ENCODE measurements at places on chromosomes 2 and 18.
A peak's percentile ranks its signal among the peaks of the same experiment; 100 is the strongest.

- DNase-seq: no peak
Measured at GRCh38 chr18:31801078-31801477, 40.4 kb upstream of the SLC25A52 start.

DNA sequence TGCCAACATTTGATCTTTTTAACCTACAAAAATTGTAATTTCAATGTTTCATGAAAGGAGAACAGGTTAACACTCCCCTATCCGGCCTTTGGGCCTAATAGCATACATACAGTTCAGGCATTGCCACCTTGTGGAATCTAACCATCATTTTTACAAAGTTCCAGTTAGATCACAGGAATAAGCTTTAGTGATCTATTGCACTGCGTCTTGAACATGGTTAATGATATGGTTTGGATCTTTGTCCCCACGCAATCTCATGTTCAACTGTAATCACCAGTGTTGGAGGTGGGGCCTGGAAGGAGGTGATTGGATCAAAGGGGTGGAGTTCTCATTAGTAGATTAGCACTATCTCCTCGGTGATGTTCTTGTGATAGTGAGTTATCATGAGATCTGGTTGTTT, 58.2 kb upstream of the NEUROD1 start:
- DNase-seq: no peak

GRCh38 chr18:43705850-43706249, 428.6 kb upstream of the SYT4 start:
- no peak for DNase-seq

DNA sequence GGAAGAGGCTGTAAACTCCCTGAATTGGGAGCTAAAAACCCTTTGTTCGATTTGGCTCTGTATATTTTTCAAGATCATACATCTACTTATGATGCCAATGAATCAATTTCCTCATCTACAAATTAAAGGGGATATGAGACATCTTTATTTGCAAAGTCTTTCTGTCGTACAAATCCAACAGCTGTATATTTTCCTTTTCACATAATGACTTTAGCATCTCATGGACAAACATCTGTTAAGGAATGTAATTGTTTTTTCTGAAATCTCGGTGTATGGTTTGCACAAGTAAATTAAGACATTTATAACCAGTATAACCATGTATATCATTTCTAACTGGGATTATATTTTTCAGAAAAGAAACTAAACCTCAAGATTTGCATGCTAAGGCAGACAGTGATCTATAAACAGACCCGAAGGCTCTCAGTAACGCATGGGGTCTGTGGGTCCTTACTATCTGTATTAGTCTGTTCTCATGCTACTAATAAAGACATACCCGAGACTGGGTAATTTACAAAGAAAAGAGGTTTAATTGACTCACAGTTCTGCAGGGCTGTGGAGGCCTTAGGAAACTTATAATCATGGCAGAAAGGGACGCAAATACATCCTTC, 130.8 kb downstream of the SLC8A1 start:
- DNase-seq: no peak

DNA sequence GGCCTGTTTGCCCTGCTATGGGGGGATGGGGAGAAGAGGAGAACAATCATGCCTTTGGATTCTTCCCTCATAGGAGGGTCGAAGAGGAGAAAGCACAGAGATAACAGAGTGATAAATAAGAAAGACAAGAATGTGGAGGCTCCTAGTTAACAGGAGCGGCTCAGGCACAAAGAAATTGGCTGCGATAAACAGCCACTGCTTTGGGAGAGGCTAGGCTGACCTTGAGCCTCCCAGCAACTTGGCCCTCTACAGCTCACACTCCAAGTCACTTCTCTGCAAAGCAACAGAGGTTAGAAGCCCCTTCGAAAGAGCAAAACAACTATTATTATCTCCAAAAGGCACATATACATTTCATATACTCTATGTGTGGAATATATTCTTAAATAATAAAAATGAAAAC, 69.5 kb downstream of the ZBTB7C start:
- DNase-seq: no peak

DNA sequence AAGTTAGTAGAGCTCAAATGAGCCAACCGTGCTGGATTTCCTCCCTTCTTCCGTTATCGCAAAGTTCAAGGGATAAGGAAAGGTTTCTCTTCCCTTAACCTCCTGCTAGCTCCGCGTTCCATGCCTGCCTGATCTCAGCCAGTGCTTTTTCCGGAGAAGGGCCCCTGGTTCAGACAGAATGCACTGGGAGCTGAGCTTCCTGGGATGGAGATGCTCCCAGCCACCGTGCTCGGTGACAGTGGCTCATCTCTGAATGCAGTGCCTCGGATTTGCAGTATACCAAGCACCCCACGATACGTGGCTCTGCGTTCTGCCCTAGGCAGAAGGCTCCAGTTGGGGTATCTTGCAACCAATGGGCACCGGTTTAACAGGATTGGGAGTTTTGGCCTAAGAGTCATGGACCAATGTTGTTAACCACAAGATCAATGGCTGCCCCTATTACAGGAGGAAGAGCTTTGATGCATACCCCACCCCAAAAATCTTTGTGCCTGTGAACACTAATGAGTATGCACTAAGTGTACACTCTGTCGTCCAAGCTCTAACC, 876 bp downstream of the CNTNAP5 start:
- DNase-seq: no peak

DNA sequence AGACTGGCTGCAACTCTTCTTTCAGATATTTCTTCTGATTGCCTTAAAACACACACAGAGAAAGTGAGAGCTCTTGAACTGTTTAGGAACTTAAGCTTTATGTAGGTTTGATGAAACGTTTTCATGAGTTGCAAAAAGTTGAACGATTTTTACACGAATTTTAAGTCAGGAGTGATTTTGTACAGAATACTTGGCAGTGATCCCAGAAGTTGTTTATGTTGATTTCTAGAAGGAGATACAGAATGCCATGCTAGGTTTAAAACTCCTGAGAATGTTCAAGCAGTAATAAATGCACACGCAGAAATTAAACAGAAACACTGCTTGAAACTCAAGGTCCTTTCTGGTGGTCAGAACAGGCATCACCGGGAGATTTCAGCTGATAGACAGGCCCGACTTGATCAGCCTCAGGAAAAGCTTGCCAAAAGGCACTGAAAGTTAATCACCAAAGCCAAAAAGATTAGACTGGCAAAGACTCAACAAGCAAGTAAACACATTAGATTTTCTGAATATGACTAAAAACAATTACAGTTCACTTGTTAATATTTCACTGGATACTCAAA, 123.1 kb downstream of the SOCS6 start:
- no peak for DNase-seq

GRCh38 chr18:79645291-79645983, 34.2 kb upstream of the CTDP1 start:
- DNase-seq: no peak

- DNase-seq: no peak
Measured at GRCh38 chr2:40130251-40130994, 321.5 kb downstream of the SLC8A1 start.

GRCh38 chr2:99507937-99508818, 18.4 kb upstream of the REV1 start:
- DNase-seq: no peak

DNA sequence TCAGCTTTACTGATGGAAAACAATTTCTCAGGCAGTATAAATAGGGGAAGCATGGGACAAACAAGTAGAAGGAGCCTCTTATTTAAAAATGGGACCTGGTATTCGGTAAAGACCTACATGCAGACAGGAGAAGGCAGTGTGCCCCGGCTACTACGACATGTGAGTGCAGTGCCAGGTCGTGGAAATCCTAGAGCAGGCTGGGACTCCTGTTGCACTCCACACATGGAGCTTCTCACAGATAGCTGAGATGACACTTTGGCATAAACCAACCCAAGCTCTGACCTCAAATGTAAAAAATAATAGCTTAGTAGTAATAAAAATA, 885 bp upstream of the DSEL start:
- no peak for DNase-seq

- DNase-seq: no peak
Measured at GRCh38 chr18:47191961-47192360, 15.8 kb upstream of the IER3IP1 start.

- DNase-seq: no peak
Measured at GRCh38 chr18:46246101-46246500, 141.9 kb downstream of the HAUS1 start.

GRCh38 chr2:38708900-38709566, 42.1 kb downstream of the SRSF7 start:
- no peak for DNase-seq

DNA sequence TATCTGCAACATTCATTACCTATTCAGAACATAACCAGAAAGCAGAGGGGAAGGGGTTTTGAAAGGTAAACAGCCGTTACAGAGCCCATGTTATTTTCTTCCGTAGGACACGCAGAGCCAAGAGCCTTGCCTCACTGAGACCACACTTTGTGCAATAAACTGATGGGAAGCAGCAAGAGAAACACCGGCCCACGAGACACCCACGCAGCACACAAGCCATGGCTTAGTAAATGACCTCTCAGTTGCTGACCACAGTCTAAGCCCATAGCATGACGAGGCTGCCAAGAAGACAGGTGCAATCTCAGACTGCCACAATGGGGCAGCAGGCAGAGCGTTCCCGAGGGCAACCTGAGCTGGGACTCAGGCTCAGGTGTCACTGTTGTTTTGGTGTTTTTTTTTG, 59.6 kb downstream of the CABYR start:
- DNase-seq: no peak

- DNase-seq: no peak
Measured at GRCh38 chr2:174729797-174730697, 34.2 kb downstream of the CHRNA1 start.

GRCh38 chr2:17539611-17540092, 844 bp upstream of the VSNL1 start:
- DNase-seq: no peak

GRCh38 chr2:207352978-207353671, 176.6 kb upstream of the CREB1 start:
- DNase-seq: no peak

DNA sequence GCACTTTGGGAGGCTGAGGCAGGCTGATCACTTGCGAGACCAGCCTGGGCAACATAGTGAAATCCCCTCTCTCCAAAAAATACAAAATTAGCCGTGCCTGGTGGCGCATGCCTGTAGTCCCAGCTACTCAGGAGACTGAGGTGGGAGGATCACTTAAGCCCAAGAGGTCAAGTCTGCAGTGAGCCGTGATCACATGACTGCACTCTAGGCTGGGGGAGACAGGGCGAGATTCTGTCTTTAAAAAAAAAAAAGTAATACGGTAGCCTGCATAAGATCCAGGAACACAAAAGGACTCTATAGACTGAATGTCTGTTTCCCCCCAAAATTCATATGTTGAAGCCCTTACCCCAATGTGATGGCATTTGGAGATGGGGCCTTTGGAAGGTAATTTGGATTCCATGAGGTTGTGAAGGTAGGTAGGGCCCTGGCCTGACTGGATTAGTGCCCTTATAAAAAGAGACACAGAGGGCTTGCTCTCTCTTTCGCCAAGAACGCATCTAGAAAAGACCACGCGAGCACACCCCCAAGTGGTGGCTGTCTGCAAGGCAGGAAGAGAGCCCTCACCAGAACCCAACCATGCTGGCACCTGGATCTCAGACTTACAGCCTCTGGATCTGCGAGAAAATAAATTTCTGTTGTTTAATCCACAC, 17.0 kb downstream of the MBOAT2 start:
- no peak for DNase-seq

GRCh38 chr2:196088203-196088602, 19.6 kb upstream of the DNAH7 start:
- DNase-seq: no peak

DNA sequence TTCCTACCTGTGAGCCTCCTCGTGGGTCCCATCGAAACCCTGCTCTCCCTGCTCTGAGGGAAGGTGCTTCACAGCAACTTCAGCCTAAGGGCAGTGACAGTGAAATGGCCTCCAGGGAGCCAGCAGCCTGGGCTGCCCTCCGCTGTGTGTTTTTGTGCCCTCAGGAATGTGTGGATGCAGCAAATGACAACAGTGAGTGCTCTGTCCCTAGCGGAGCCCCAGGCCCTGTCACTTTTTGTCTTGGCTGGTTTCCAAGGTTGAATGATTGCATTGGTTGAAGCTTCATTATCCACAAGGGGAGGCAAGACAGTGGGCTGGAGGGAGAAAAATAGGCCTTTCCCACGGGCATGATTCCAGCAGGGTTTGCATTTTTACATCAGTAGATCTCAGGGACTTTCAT, 42.9 kb downstream of the STON1 start:
- DNase-seq: no peak

GRCh38 chr18:41829647-41830516, 125.2 kb upstream of the PIK3C3 start:
- no peak for DNase-seq

- no peak for DNase-seq
Measured at GRCh38 chr2:1697601-1698000, 46.7 kb downstream of the PXDN start.

- DNase-seq: no peak
Measured at GRCh38 chr2:8469709-8470493, 212.0 kb upstream of the ID2 start.

DNA sequence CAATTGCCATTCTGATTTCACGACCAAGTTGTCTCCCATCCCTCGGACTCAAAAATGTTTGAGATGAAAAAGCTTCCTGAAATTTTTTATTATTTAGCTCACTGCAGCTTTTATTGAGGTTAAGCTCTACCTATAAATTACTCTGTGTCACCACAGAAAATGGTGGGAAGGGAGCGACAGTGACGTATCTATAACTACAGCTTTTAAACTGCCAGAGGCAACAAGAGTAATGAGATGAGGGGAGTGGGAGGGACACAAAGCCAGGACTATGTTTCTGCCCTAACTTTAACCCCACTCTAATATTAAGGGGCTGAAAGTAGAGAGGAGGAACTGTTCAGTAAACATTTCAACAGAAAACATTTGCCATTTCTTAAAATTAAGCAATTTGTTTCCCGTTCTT, 37.4 kb downstream of the SMAD2 start:
- DNase-seq: no peak

GRCh38 chr2:33500177-33500576, 23.7 kb downstream of the RASGRP3 start:
- DNase-seq: no peak

GRCh38 chr18:55353806-55354205, 234.2 kb downstream of the TCF4 start:
- DNase-seq: no peak

GRCh38 chr2:219218217-219218731, 484 bp downstream of the ABCB6 start:
- DNase-seq: peak; percentile 92

GRCh38 chr2:133204421-133204820, 363.8 kb downstream of the NCKAP5 start:
- no peak for DNase-seq

GRCh38 chr2:29123617-29124349, 8.6 kb downstream of the CLIP4 start:
- no peak for DNase-seq

DNA sequence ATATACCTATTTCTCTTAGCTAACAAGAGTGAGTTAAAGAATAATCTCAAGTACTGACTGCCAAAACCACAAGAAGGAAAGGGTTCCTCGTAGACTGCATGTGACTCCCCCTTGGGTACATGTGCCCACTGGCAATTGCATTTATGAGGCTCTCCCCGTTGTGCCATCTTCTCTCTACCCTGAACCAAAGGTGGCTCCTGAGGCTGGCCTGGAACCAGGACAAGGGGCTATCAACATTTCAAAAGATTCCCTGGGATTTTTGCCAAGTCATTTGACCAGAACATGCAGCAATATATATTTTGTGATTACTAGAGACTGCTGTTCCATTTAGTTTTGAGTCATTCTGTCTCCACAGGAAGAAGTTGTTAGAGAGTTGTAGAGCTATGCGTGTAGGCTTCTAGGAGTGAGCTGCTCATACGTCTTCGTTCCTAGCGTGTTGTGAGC, 45.8 kb downstream of the LAMA3 start:
- DNase-seq: no peak

All from esophagus muscularis mucosa (tissue), 4 donors.